ENCODE measurements at places on chromosomes 11 and 22. TPM values are rescaled to one million over a fixed set of nuclear protein-coding genes. Genes with fewer than 3 reads are reported as not detected.

CTTN gene
- total RNA-seq = 361 TPM

LAYN gene
- total RNA-seq = 10.4 TPM

GRM5 gene
- total RNA-seq = not detected

CTSD gene
- total RNA-seq = 574 TPM

SLC22A25 gene
- total RNA-seq = not detected

OR52I2 gene
- total RNA-seq = under 0.01 TPM

PPFIBP2 gene
- 14.9 TPM for total RNA-seq

ABCC8 gene
- total RNA-seq = not detected

KRTAP5-1 gene
- not detected for total RNA-seq

KCNJ1 gene
- 0.43 TPM for total RNA-seq

CACNA1I gene
- total RNA-seq = not detected

SCT gene
- total RNA-seq = not detected

LRRC74B gene
- total RNA-seq = not detected

FOLR3 gene
- 14.2 TPM for total RNA-seq

MPZL2 gene
- 106 TPM for total RNA-seq

OR6A2 gene
- total RNA-seq = under 0.01 TPM

FXYD2 gene
- total RNA-seq = 59.8 TPM

CDC42BPG gene
- total RNA-seq = 17.1 TPM

Data from tracheal epithelial cell (primary cell).